Colonic mucosa (tissue), 4 donors: ENCODE measurements at places on chromosomes 3 and 15. TPM values are rescaled to one million over a fixed set of nuclear protein-coding genes. Genes with fewer than 3 reads are reported as not detected.

CELF6 gene
- 0.74 TPM for total RNA-seq

CPLX3 gene
- not detected for total RNA-seq

SLITRK3 gene
- total RNA-seq: 0.48 TPM

PATL2 gene
- 1.2 TPM for total RNA-seq

LMLN gene
- 5.0 TPM for total RNA-seq
